Activated CD8-positive, alpha-beta T cell treated with anti-CD3 and anti-CD28 coated beads, Interleukin-2, amount 10 ng/mL, durations not matched to agents 7 days and 5 days (primary cell): ENCODE measurements at places on chromosomes 1 and 21.

DNA sequence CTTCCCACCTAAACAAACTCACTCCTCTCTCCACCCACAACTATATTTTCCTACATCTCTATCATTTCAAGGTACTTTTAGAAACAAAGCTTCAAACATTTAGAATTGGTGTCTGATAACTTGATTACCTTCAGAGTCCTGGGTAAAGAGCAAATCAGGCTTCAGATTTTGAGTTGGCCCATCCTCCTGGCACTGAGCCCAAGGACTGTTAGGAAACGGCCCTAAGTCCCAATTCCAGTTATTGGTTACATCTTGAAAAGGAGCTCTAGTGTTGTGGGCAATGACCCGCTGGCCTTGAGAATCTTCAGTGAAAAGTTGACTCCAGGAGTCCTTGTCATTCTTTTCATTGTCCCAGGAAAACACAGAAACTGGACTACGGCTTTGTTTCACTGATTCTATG, 15.1 kb downstream of the MTFR1L start:
- no peak for DNase-seq

- peak; percentile 55 for DNase-seq
Observed at GRCh38 chr1:51236531-51237350, 668 bp downstream of the RNF11 start.

- no peak for DNase-seq
Observed at GRCh38 chr1:39899611-39900538, 1.8 kb downstream of the MYCL start.

DNA sequence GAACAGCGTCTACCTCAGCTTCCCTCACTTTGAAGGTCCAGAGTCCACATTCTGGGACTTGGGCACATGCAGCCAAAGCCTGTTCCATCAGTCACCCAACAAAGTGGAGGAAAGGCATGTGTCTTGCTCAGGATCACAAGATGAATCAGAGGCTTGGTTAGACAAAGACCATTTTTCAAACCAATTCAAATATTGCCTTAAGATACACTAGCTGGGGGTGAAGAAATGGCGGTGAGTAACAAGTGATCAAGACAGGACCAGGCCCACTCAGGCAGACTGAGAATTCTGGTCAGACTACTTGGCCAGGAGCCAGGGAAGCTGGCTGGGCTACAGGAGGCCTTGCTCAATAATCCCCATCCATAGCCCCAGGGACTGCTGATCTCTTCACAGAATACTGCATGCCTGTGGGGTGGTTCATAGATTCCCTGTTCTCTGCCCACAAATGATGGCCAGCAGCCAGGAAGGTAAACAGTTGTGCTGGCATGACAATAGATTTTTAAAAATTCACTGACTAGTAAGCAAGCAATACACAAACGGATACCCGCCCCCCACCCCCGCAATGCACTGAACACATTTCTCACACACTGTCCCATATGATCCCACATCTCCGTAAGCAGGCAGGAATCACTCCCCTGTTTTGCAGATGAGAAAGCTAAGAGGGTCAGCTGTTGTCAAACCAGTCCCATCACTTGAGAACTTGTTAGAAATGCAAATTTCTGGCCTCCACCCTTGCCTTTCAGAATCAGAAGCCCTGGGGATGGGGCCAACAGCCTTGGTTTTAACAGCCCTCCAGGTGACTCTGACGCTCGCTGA, 27.2 kb downstream of the ERI3 start:
- DNase-seq, result no peak

- no peak for DNase-seq
Observed at GRCh38 chr1:236173174-236173767, 30.9 kb downstream of the GPR137B start.

DNA sequence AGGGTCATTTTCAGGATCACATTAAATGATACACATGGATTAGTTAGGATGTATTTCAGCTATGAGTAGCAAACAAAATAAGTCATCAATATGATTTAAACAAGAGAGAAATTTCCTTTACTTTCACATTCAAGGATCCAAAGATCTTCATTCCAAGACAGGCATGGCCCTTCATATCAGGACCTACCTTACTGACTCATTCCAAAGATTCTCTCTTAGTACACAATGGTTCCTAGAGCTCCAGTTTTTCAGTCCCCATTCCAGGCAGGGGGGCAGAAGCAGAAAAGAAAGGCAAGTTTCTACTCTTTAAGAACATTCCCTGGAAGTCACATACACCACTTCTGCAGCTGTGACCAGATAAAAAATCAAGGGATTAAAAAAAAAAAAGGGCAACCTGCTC, 23.7 kb downstream of the RGS2 start:
- DNase-seq, result no peak

DNA sequence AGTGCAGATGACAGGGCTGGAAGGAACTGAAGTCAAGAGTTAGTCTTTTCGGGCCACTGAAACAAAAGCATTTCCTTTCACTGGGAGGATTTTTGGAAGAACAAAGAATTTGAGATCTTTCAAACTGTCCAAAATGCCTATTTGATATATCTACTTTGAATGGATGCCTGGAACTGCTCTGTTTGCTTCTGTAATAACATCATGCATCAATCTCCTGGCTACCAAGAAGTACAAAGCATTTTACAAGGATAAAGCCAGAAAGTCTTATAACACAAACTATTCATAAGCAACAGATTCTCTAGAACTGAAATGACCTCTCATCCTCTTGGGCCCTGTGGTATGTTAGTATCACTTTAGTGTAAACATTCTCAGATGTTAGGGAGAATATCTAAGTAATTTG, 18.2 kb upstream of the RHOU start:
- no peak for DNase-seq
